ENCODE measurements at places on chromosomes 11 and 22.

GRCh38 chr11:32056438-32056837 lies 34.4 kb upstream of the RCN1 start:
- no peak for DNase-seq

DNA sequence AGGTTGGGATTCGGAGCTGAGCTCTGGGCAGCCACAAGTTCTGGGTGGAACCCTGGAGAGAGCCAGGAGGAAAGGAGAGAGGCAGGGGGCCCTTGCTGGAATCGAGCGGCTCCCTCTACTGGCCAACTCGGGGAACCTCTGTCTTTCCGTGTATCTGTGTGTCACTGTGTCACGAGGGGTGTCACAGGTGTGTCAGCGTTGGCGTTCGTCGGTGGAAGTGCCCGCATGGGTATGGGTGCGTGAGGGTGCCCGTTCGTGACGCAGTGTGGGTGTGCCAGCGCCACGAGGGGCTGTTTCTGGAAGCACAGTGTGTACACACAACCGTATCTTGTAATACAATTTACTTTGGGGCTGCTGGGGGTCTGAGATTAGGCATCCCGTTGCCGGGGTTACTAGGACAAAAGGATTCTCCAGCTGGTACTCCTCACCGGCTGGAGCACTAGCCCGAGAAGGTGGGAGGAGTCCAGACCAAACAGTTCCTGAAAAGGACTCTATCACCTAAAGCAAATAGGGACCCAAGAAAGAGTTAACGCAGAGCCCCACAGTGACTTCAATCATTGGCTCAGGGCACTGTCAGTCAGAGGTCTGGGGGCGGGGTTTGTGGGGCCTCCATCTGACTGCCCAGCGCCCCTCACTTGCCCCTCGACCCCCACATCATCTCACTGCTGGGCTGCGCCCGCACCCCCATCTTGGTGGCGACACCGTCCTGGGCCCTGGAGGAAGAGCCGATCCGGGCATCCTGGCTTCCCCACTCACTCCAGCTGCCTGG lies 2.6 kb upstream of the BCL9L start:
- DNase-seq, result peak; percentile 93

DNA sequence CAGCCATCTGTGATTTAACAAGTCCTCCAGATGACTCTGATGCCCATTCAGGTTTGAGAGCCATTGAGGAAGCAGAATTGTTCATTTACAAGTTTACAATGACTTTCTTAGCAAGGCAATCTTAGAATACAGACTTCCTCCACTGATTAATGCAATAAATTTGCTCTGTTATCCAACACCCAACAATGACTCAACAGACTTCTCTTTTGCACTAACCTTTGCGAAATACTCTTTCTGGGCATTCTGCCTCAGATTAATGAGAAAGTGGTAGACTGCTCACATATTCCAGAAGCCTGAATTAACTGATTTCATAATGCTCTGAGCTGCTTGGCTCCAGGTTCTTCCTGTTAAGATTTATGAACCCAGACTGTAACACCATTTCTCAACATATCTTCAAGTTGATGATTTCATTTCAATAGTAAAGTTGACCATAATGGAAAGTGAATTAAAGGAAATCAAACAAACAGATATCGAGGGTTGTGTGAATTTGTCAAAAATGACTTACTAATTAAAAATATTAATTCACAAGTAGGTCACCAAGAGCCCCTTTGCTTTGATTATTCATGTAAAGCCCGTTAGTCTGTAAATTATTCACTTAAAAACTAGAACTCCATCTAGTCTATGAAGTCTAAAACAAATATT lies 70.5 kb upstream of the BLID start:
- no peak for DNase-seq

- no peak for DNase-seq
Observed at GRCh38 chr11:125228993-125229392, 64.4 kb downstream of the PKNOX2 start.

GRCh38 chr22:46815896-46816731 lies 53.7 kb downstream of the TBC1D22A start:
- DNase-seq, result no peak

- no peak for DNase-seq
Observed at GRCh38 chr22:23450434-23450795, 129.7 kb downstream of the IGLL1 start.

DNA sequence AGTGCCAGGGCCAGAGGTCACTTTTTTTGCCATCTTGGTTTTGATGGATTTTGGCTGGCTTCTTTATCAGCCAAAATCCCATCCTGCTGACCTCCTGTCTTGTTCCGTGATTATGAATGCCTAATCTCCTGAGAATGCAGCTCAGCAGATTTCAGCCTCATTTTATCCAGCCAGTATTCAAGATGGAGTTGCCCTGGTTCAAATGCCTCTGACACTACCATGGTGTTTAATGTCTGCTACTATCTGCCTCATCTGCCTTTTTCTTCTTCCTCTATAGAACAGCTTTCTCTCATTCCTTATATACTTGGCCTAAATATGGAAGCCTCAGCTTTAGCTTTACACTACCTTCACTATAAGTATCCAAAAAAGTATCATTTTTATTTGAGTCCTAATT lies 50.7 kb downstream of the ACER3 start:
- DNase-seq, result no peak

- DNase-seq, result no peak
Observed at GRCh38 chr11:38814670-38815069, 2216.6 kb upstream of the RAG2 start.

- DNase-seq, result no peak
Observed at GRCh38 chr22:46125816-46126765, 24.2 kb upstream of the PPARA start.

- no peak for DNase-seq
Observed at GRCh38 chr11:61675826-61676225, 4.4 kb upstream of the DAGLA start.

DNA sequence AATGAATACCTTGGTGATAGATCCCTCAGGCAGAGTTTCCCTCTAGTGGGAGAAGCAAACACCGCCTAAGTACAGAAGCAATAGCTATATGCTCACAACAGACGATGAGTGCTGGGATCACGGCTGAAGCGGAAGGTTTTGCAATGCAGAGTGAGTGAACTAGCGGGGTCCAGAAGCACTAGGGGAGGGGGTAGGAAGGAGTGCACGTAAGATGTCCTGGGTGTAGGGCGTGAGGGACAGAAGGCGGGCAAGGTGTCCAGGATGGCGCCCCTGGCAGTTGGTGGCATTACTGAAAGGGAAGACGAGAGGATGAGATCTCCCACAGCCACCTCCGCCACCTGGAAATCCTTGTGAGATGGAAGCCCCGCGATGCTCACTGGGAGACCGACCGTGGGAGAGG lies 81.0 kb downstream of the ETS1 start:
- DNase-seq, result no peak

- DNase-seq, result no peak
Observed at GRCh38 chr11:45756384-45757010, 48.5 kb upstream of the SLC35C1 start.

- DNase-seq, result no peak
Observed at GRCh38 chr11:83293457-83293774, 7.2 kb upstream of the CCDC90B start.

DNA sequence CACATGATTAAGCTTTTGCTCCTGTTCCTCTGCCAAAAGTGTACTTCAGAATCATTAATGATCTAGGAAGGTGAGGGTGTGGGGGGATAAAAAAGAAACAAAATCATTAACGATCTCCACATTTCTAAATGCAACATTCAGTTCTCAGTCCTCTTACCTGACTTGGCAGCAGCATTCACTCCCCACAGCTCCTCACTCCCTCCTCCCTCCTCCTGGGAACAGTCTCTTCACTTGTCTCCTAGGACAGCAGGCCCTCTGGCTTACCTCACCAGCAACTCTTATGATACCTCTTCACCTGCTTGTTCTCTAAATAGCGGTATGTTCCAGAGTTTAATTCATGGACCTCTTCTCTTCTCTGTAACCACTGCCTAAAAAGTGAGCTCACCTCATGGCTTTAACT lies 56.5 kb upstream of the APOA1 start:
- DNase-seq, result no peak

DNA sequence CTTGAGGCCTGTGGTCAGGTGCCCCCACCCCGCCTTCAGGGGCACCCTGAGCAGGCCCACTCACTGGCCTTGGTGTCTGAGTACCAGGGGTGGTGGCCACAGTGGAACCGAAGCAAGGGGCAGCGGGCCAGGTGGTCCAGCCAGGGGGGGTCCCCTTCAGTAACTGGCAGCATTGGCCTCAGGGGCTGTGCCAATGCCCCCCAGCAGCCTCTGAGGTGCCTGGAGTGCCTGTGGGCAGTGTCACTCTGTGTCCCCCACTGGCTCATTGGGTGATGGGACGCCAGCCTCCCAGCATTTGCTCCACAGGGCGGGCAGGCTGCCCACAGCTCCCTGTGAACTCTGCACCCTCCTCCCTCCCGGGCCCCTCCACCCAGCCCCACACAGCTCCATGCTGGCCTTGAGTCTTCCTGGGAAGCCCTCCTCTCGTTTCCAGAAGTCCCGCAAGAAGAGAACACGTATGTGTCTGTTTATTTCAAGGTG lies 29.5 kb upstream of the CARS1 start:
- DNase-seq, result no peak

DNA sequence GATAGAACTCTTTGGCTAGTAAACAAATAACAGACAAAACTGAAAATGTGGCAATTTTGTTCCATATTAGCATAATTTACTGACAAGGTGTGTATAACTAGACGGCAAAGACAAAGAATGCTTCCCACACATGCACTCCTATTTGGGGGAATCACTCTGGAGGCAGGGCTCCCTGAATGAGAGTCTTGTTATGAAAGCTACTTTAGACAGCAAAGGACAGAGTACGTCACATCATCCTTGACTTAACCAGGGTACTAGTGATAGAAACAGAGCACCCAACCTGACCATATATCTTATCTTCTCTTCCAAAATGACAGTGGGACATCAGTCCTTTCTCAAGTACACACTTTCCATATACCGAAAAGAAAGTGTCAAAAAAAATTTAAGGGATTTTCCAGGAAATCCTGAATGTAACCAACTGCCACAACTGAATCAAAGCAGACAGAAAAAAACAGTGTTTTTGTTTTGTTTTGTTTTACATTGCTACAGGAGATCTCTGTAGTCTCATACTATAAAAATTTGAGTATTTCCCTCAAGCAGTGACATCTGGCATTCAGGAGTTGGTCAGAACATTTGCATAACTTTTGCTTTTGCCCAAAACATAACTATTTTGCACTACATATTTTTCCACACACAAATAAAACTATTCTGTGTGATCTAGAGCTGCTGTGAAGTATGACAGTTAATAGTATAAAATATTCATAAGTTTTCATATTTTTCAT lies 98.9 kb downstream of the ARHGAP20 start:
- DNase-seq, result no peak

DNA sequence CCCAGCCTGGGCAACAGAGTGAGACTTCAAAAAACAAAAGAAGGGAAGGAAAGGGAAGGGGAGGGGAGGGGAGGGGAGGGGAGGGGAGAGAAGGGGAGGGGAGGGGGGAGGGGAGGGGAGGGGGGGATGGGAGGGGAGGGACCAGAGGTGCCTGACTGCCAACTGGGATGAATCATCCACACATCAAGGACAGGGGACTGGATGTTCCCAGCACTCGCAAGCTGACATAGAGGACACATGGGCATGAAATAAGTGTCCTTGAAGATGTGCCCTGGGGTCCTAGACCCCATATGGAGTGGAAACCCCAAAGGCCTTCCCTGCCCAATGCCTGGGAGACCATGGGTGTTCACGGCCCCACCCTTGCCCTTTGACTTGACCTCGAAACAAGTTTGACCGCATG lies 19.8 kb downstream of the TST start:
- no peak for DNase-seq

DNA sequence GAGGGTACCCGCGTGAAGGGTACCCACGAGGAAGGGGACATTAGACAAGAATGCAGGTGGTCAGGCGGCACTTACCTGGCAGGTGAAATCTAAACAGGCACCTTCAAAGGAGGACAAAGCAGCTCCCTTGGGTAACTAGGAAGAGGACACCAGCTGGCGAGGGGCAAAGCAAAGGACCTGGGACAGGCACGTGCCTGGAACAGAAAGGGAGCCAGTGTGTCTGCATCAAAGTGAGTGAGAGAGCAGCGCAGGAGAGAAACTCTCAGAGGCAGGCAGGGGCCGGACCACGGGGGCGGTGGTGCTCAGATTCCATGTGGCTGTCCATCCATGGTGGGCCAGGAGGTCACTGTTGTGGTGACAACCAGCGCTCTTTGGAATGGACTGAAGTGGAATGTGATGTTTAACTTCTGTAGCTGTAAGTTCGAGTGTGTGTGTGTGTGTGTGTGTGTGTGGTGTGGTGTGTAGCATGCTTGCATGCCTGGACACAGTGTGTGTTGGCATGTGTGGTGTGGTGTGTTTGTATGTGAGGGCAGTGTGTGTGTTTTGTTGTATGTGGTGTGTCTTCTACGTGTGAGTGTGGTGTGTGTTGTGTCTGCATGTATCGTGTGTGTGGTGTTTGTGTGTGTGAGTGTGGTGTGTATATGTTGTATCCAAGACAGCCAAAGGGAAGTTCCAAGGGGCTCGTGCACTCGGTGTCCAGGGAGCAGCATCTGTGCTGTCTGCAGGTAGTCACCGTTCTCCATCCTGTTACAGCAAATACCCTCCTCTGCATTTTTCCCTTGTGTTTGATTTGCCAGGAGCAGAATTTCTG lies 86.4 kb downstream of the CDKN1C start:
- DNase-seq, result no peak
